ENCODE measurements at places on chromosomes 13 and 19. TPM values are rescaled to one million over a fixed set of nuclear protein-coding genes. Genes with fewer than 3 reads are reported as not detected.

The SIGLEC9 gene
- not detected for total RNA-seq

The OR7D2 gene
- 0.05 TPM for total RNA-seq

The PCSK4 gene
- total RNA-seq, result 0.79 TPM

The NLRP11 gene
- total RNA-seq, result not detected

The PRMT1 gene
- 228 TPM for total RNA-seq

The FAAP24 gene
- 4.6 TPM for total RNA-seq

The VSIG10L gene
- total RNA-seq, result 1.2 TPM

The SMIM24 gene
- not detected for total RNA-seq

The RUBCNL gene
- 0.35 TPM for total RNA-seq

The PRR20D gene
- not detected for total RNA-seq

The TNFSF9 gene
- 35.4 TPM for total RNA-seq

DNA sequence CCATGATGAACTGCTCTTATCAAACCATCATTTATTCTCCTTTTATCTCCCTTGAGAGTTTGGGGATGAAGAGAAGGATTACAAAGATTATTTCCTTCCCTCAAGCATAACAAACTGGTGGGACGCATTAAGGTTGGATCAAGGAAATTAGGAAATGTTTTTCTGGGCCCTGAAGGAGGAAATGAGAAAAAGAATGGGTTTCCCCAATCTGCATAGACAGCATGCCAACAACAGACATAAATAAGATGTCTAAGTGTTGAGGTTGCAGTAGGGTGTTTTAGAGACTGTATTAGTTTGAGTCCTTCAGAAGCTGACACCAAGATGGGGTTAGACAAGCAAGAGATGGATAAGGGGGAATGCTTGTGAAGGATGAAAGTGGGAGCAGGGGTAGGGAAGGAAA lies 7.3 kb downstream of the EPSTI1 start:
- no peak for DNase-seq

GRCh38 chr13:75178436-75178835 lies 303.5 kb downstream of the TBC1D4 start:
- no peak for DNase-seq

DNA sequence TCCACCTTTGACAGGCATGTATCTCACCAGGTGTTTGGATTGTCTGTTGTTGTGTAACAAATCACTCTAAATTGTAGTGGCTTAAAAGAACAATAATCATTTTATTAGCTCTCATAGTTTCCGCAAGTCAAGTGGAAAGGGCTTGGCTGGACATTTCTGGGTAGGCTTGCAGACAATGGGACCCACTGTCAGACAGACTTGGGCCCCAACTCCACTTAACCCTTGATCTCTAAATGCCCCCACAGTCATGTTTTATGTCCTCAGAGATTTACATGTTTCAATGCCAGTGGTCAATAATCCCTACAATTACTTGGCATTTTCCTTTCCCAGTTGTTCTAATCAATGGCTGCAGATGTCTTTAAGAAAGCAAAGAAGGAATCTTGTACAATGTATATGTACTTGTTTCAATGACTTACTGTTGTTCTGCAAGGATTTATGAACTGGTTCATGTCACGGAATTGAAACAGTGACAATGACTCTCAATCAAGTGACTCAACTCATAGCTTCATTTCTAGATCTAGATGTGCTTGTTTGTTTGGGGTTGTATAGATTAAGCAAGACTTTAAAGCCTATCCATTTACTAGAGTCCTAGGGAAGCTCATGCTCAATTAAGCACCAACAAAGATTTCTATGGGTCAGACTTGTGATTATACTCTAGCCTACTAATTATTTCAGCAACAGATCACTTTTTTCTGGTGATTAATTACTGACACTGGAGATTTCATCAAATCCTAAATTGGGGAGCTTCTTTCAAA lies 510.1 kb upstream of the NBEA start:
- no peak for DNase-seq

DNA sequence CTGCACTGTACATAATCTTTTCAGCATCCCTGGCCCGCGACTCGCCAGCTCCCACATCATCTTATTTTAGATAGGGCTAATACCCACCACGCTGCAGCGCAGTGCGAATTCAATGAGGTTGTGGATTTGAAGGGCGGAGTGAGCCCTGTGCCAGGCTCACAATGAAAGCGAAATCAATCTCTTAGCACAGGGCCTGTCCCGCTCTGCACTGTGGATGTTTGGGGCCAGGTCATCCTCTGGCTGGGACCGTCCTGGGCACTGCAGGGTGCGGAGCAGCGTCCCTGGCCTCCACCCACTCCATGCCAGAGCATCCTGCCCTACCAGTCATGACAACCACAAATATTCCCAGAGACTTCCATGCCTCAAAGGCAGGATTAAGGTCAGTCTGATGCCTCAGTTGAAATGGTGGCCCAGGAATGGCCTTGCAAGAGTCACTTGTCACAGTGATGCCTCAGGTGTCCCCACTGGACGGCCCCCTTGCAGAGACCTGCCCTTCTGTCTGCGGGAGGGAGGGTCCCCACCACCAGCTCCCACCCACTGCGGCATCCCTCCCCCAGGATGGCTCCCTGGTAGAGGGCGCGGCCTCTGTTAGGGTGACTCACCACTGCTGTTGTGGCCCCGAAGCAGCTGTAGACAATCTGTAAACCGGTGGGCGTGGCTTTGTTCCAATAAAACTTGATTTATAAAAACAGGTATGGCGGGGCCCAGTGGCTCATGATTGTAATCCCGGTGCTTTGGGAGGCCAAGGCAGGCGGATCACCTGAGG lies 5.6 kb downstream of the UHRF1 start:
- DNase-seq, result peak; percentile 38

DNA sequence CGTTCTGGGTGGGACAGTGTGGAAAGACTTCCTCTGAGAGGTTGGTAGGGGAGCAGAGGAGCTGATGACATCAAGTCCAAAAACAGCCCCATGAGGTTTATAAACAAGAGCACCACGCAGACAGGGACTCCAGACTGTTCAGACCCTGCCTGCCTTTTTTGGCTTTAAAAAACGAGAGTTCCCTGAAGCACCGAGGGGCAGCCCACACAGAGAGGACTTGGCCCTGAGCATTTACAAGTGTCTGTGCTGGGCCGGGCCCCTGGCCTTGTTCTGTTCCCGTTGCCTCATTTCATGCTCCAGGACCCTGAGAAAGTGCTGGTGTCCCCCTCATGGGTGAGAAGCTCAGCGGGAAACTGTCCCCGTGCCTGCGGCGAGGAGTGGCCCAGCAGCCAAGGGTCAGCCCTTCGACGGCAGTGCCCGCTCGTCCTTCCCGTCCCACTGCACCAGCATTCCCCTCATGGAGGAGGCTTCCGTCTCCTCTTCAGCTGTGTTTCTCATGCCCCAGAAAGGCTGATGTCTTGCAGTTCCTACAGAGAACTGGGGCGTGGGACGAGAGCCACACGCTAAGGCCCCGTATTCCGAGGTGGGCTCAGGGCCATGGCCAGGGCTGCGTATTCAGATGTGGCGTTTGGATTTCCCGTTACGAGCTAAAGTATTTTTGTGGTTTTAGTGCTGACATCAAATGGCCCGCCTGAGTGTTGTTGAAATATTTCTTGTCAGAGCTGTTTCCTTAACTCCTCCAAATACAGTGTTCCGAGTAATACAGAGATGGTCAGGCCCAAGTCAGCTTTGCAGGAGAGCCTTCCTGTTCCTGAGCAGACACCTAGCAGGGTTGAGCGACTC lies 93.5 kb downstream of the ATP11A start:
- DNase-seq, result no peak

DNA sequence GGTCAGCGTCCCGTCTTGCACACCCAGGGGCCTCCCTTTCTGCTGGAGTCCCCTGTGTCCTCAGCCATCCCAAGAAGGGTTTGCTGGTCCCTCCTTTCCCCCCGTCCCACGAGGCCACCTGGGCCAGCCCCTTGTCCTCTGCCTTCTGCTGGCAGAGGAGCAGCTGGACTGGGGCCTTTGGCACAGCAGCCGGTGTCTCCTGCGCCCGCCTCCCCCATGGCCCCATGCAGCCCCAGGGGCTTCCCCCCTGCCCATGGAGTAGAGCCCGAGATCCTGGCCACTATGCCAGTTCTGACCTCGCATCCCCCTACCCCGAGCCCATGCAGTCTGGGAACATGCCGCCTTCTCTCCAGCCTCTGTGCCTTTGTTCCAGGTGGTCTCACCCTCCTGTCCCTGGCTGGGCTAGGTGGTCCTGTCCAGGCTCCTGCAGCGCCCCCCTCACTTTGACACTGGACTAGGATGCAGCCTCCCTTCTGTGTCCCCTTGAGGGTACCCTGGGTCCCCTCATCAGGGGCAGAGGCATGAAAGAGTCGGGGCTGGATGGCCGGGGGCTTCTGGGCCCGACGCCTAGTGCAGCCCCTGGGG lies 5.7 kb upstream of the GARIN5A start:
- DNase-seq, result no peak

- DNase-seq, result no peak
Measured at GRCh38 chr13:76293751-76294150, 592.5 kb downstream of the KCTD12 start.

DNA sequence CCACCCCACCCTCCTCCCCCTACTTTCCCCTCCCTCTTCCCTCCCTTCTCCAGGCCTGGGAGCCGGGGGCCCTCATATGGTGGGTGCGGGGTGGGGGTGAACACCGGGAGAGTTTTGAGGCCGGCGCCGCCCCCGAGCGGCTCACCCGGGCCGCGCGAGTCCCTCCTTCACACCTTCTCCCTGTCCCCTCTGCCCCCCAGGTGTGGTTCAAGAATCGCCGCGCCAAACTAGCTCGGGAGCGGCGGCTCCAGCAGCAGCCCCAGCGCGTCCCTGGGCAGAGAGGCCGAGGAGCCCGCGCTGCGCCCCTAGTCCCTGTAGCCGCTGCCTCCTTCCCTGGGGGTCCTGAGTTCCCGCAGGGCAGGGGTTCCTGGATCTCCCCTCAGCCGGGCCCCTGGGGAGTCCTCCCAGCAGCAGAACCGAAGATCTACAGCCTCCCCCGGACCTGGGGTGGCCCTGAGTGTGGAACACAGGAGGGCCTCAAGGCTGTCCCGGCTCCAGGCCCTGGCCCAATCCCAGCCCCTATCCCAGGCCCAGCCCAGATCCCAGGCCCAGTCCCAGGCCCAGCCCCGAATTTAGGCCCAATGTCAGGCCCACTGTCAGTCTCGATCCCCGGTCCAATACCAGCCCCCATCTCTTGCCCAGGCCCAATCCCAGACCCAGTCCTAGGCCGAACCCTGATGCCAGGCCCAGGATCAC lies 1.7 kb downstream of the TPRX2 start:
- DNase-seq, result no peak

- DNase-seq, result no peak
Measured at GRCh38 chr13:65453982-65454381, 1776.2 kb downstream of the PCDH9 start.

DNA sequence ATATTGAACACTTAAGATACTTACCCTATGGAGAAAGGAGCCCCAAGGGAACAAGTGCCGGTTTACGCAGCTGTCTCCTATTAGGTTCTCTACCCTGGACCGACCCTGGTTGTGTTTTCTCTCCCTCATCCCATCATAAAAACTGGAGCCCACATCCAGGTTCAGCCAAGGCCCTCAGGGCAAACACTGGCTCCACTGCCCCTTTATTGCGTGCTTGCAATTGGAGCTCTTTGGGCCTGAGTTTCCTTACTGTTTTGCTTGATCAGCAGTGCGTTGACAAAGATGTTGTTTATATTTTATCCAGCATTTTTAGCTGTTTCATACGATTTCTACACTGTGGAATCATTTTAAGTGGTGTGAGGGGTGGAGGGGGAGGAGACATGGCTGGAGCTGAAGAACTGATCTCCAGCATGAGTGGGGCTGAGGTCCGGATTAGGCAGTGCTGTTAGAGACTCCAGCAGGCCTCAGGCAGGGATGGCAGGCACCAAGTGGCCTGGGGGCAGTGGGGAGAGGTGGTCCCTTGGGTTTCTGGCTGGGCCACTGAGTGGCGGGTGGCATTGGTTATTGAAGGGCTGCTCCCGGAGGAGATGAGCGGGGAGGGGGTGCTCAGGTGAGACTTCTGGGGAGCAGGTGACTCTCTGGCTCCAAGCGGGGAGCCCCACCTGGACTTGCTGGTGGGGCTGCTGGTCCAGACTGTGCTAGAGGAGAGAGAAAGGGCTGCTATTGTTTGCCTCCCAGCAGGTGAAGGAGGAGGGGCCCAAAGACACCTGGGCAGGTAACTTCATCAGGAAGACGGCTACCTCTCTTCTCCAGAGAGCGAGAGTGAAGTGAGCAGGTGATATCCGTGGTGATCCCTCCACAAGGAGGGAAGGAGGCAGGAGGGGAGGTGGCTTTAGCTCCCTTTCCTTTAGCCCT lies 62.4 kb upstream of the RNF113B start:
- no peak for DNase-seq

DNA sequence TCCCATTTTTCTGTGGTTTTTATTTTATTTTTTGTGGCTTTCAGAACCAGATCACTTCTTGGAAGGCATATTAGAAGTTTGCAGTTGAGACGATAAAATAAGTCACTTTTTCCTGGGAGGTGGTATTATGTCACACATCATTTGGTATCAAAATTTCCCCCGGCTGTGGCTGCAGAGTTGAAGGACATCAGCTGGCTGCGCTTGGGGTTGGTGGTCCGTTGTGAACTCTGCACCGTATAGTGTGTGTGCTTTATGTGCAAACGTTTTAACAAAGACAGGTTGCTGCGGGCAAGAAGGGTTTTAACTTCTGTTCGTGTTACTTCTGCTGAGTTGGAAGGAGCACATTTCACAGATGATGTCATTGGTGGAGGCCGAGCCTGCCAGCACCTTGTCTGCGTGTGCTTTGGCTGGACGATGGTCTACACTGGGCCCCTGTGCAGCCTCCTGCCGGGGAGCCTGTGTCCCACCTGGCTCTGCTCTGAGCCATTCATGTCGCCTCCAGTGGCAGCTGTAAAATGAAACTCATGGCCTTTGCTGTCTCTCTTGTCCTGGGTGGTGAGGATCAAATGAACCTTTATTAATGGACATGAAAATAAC lies 9.6 kb downstream of the ATP11A start:
- no peak for DNase-seq

GRCh38 chr13:71209217-71209616 lies 657.8 kb downstream of the DACH1 start:
- DNase-seq, result no peak

DNA sequence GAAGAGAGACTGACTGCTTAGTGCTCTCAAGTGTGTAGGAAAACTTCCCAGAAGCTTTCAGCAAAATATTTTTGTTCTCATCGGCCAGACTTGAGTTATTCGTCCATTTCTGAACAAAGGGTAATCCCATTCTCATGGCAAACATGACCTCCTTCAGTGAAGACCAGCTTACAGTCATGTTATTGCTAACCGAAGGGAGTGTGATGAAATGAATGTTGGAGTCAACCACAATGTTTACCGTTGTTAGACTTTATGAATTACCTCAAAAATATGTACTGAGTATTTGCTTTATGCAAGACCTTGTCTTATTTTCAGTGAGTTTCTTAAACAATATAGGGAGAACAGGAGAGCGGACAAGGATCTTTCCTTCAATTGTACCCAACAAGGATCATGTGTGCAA lies 228.6 kb downstream of the LMO7 start:
- no peak for DNase-seq

DNA sequence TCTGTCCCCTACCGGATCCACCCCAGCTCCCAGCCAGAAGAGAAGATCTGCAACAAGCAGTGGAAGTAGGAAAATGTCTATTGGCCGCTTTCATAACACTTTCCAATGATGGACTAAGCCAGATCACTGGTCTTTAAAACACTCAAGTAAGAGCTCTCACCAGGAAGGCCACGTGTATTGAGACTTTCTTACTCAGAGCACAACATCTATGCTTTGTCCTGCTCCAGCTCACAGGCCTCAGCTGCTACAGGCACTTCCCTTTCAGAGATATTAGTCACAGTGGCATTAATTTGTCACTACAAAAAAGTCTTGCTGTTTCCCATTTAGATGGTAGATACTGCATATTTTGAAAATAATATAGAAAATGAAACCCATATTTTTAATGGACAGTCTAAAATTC lies 164.2 kb downstream of the ABCC4 start:
- DNase-seq, result no peak
